ENCODE measurements at places on chromosomes 3 and 15. TPM values are rescaled to one million over a fixed set of nuclear protein-coding genes. Genes with fewer than 3 reads are reported as not detected.

DNA sequence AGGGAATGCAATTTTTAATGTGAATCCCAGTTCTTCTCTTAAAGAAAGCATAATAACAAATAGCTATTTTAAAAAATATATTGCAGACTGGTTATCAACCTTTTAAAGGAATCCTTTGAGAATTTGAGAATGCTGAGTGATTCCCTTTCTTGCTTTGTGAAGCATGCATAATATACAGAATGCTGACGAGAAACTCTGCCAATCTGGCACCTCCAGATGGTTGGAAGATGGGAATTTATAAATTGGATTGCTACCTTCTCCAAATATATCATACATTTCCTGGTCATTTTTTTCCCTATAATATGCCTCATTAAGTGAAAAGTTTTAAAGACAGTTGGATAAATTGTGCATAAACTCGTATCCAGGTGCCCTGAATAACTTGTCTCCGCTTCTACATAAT, 333.9 kb upstream of the ARPP21 start:
- DNase-seq: no peak

DNA sequence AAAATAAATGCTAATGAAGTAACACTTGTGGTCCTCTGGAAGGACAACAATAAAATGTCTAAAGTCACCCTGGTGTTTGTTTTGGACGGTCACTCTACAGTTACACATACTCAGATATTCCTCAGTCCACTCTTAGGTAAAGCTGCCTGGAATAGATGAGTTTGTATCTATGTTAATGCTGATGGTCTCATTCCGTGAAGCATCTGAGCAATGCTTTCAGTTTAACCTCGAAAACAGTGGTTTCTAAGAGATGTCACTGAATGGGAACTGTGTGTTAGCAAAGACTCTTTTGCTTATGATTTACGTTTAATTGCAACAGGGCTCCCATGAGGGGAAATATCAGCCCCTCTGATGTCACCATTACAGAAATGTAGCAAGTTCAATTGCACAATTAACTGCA, 49.1 kb downstream of the FBN1 start:
- DNase-seq: no peak

- DNase-seq: no peak
Measured at GRCh38 chr3:32285891-32286290, 47.4 kb downstream of the CMTM8 start.

GRCh38 chr3:124916837-124917409, 17.6 kb downstream of the MUC13 start:
- DNase-seq: no peak

DNA sequence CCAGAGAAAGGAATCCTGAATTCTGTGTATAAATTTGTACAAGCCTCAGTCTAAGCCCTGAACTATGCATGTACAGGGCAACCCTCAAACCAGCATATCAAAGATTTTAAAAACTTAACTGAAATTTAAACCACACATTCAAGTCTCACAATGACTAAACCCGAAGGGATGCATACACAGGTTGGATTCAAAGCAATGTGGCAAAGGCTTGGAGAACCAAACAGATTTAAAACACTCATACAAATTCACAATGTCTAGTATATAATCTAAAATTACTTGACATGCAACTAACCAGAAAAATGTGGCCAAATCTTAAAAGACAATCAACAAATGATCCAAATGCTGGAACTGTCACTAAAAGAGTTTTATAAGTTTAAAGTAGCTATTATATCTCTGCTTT, 36.4 kb downstream of the CEP152 start:
- no peak for DNase-seq

DNA sequence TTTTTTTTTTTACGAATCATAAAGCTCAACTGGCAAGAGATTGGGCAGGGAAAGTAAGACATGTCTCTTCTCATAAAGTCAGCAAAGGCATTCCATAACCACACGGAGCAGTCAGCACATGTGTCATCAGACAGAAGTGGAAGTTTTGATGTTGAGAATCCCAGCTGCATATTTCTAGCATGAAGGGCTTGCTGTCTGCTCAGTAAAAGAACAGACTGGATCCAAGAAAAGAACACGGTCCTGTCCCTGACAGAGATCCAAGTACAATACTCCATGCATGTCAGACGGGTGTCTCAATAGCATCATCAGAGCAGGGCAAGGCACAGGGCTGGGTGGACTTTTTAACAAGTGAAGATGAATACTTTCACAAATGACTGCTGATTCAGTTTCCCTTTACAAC, 38.2 kb downstream of the ABI3BP start:
- no peak for DNase-seq

- DNase-seq: no peak
Measured at GRCh38 chr3:146594843-146595482, 10.2 kb downstream of the PLSCR5 start.

DNA sequence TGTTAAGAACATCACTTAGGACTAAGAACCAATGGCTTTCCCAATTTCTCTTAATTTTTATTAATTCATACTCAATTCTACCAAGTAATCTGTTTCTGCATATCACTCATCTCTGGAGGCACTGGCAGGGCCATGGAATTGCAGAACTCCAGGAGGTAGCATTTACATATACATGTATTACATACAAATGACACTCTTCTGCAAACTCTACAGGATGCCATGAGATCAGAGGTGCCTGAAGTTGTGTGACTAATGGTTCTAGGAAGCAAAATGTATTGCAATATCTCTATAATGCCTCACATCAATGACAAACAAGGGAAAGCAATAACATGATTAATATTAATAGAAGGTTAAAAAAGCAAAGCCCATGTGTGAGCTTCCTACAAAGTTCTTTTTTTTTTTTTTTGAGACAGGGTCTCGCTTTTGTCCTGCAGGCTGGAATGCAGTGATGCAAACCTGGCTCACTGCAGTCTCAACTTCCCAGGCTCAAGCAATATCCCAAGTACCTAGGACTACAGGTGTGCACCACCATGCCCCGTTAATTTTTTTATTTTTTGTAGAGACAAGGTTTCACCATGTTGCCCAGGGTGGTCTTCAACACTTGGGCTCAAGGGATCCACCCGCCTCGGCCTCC, 33.0 kb downstream of the DENND6A start:
- DNase-seq: no peak

DNA sequence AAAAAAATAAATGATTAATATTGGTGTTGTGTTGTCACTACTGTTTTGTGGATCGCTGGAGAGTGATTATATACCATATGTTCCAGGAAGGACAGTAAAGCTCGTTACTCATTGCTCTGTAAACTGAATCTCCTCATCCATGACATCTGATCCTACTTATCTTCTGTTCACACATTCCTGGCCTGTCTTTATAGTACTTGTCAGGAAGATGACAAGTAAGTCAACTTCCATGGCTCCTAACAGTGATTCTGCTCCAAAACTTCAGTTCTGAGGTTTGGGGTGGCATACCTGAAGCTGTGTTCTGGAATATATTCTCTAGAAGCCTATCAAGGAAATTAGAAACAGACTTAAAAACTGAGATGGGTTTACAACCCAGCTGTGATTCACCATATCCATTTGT, 288.9 kb downstream of the ZBBX start:
- DNase-seq: no peak

- no peak for DNase-seq
Measured at GRCh38 chr3:153757839-153758238, 363.4 kb upstream of the ARHGEF26 start.

GRCh38 chr3:115713284-115713683, 90.0 kb downstream of the GAP43 start:
- no peak for DNase-seq

GRCh38 chr15:97076011-97076410, 745.5 kb downstream of the NR2F2 start:
- no peak for DNase-seq

DNA sequence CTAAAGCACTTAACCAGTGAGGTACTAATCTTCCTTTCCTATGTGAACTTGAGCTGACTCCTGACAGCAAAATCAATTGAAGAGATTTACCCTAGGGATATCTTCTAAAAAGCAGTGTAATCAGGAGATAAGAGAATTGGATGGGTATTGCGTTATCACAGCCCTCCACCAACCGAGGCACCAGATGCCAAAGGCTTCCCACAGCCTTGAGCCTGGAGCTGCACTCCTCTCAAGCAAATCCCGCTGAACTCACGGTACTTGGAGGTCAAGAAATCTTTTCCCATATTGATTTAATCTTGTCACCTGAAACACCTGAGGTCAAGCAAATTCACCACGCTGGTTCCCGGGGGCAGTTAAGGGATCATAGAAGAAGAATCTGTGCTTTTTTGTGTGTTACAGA, 346.8 kb downstream of the TBL1XR1 start:
- no peak for DNase-seq

DNA sequence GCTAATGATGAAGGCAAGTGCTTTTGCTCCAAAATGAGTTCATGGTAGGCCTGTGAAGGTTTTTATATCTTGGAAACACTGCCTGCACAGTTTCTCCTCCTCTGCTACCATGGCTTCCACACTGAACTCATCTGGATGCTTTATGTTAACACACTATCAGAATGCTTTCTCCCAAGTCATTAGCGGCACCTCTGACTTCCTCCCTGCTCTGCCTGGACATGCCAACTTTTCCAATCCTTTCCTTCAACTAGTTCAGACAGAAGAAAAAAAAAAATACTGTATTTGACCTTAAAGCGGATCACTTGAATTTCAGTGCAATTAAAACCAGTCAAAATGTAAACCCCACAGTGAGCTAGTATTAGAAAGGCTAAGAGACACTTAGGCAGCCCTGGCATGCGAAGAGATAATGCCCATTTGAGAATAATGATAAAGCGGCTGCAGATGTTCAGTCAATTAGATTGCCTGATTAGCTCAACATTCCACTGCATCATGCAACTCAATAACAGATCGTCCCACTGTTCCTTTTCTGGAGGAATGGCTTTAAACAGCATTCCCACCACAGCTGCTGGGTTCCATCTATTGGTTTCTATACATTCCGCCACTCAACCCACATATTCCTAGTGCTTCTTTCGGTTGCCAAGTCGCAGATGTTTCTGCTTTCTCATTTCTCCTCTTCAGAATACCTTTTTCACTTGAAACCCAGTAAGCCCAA, 51.7 kb downstream of the CNTN3 start:
- DNase-seq: no peak

GRCh38 chr15:29276366-29276765, 6.7 kb upstream of the NSMCE3 start:
- DNase-seq: no peak

GRCh38 chr15:80679167-80679803, 15.8 kb upstream of the ABHD17C start:
- no peak for DNase-seq

DNA sequence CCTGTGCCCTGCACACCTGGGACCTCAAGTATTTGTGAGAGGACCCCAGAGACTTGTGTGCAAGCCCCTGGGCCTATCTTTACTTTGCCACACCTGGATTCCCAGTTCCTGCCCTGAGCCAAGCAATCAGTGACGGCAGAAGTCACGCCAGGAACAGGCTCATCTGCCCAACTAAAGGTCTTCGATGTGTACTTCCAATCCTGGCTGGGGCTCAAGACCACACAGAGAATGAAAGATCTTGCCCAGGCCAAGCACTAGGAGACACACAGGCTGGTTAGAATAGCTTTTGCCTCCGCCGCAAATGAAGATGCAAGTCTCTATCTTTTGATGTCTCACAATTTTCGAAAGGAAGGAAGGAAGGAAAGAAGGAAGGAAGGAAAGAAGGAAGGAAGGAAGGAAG, 228.8 kb downstream of the OCA2 start:
- no peak for DNase-seq

DNA sequence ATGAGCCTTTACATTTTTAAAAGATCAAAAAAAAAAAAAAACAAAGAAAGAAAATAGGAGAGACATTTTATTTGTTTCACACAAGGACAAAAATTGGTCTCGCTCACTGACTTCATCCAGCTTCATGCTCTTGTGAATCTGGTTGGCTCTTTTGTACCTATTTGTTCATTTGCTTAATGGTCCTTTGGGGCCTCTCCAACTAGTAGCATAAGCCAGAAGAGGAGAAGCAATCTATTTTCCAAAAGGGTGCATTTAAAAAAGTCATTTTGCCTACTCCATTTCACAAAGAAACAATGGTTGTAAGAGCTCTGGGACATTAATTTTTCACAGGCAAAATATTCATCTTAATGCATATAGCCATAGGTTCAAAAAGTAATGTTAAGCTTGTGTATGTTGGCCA, 168.3 kb upstream of the ADAMTS9 start:
- no peak for DNase-seq

- no peak for DNase-seq
Measured at GRCh38 chr3:25229586-25229985, 198.5 kb upstream of the RARB start.

GRCh38 chr3:37255990-37256308, 81.6 kb upstream of the LRRFIP2 start:
- DNase-seq: no peak

GRCh38 chr3:120161902-120162301, 67.7 kb upstream of the GSK3B start:
- DNase-seq: no peak

- no peak for DNase-seq
Measured at GRCh38 chr3:188197388-188197847, 43.5 kb downstream of the LPP start.

GRCh38 chr3:45088543-45089358, 57.4 kb downstream of the CDCP1 start:
- DNase-seq: no peak

- DNase-seq: no peak
Measured at GRCh38 chr3:170180079-170180907, 1.2 kb downstream of the PHC3 start.

DNA sequence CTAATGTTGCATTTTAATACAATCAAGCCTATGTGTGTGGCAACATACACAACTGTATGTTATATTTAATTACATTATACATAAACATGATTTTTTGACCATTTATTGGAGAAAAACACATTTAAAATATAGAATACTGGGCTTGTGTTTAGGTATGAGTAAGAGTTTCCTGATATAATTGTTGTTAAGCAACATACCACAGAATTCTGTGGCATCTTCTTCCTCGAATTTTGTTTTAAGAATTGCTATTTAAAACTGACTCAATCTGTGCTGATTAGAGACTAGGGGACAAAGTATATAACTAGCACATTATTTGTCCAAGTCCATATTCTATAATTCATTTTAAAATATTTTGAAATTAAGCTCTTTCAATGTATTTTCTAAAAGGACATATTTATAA, 376.8 kb upstream of the THBS1 start:
- no peak for DNase-seq

GRCh38 chr15:51403072-51403878, 61.8 kb downstream of the GLDN start:
- no peak for DNase-seq

TMEM115 gene
- 45.6 TPM for total RNA-seq

MASP1 gene
- 3.2 TPM for total RNA-seq

CEMIP gene
- 5.9 TPM for total RNA-seq

KLF13 gene
- total RNA-seq: 41.8 TPM

GNB4 gene
- total RNA-seq: 32.2 TPM

ALDH1L1 gene
- 105 TPM for total RNA-seq

THRB gene
- 27.5 TPM for total RNA-seq

EID1 gene
- total RNA-seq: 84.5 TPM

ZNF80 gene
- not detected for total RNA-seq

DAPK2 gene
- 18.1 TPM for total RNA-seq

DUOXA1 gene
- total RNA-seq: 1.8 TPM

ACTC1 gene
- 0.55 TPM for total RNA-seq

ECE2 gene
- not detected for total RNA-seq

LDHAL6B gene
- not detected for total RNA-seq

Data from mesenteric fat pad (tissue), 1 donor.